MCF 10A (cell line): ENCODE measurements at places on chromosomes 13 and 19. TPM values are rescaled to one million over a fixed set of nuclear protein-coding genes. Genes with fewer than 3 reads are reported as not detected.
A peak's percentile ranks its signal among the peaks of the same experiment; 100 is the strongest.

ZNF296 gene
- total RNA-seq, result 2.0 and 2.7 TPM in 2 replicates

- H3K4me1 ChIP-seq, result no peaks in the 10 kb centered on the region
- DNase-seq, result no peak
- H3K27me3 ChIP-seq, result peaks cover 19% of the 10 kb centered on the region
- no peaks in the 10 kb centered on the region for H3K36me3 ChIP-seq
- no peak overlapping the region for H3K4me3 ChIP-seq
These were observed 134.7 kb upstream of the GPR12 start for GRCh38 chr13:26895081-26895807.

DNA sequence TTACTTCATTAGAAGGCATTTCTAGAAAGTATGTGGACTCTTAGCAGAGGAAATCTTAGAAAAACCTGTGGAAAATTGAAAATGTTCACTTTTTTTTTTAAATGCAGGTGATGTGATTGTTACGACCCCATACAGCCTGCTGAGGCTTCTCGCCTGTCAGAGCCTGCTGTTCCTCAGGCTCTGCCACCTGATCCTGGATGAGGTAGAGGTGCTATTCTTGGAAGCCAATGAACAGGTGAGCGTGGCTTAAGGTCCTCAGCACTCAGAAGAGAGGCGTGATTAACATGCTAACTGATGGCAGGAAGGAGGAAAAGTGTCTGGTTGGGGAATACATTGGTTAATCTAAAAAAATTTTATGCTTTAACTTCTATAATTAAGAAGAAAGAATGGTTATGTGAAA lies 71.4 kb downstream of the SLC7A9 start:
- H3K27me3 ChIP-seq, result no peaks in the 10 kb centered on the region
- DNase-seq, result no peak
- H3K4me3 ChIP-seq, result no peak overlapping the region
- H3K36me3 ChIP-seq, result no peaks in the 10 kb centered on the region

DNA sequence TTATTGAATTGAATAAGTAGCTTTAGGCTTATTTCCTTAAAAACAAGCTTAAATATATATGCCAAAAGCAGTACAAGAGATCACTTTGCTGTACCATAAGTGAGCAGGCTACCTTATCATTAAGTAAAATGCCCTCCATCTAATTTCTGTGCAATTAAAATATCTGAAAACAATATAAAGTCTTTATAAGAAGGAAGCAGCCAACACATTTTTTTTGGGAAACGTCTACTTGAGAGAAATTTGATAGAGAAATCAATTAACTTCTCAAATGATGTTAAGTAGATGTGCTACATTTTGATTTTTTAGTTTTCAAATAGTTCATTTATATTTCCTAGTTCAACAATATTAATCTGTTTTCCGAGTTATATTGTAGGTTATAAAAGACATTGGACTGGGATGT lies 52.5 kb downstream of the GPC5 start:
- H3K27me3 ChIP-seq, result peaks cover 76% of the 10 kb centered on the region
- H3K36me3 ChIP-seq, result no peaks in the 10 kb centered on the region
- H3K27ac ChIP-seq, result no peak overlapping the region
- H3K4me1 ChIP-seq, result no peaks in the 10 kb centered on the region
- no peak for DNase-seq

GRCh38 chr13:102580552-102581169 lies 16.1 kb upstream of the TPP2 start:
- no peak overlapping the region for H3K27ac ChIP-seq
- H3K4me3 ChIP-seq, result no peak overlapping the region
- H3K27me3 ChIP-seq, result peaks cover 13% of the 10 kb centered on the region
- peak; percentile 74 for DNase-seq
